ENCODE measurements at places on chromosomes 5 and 9.

DNA sequence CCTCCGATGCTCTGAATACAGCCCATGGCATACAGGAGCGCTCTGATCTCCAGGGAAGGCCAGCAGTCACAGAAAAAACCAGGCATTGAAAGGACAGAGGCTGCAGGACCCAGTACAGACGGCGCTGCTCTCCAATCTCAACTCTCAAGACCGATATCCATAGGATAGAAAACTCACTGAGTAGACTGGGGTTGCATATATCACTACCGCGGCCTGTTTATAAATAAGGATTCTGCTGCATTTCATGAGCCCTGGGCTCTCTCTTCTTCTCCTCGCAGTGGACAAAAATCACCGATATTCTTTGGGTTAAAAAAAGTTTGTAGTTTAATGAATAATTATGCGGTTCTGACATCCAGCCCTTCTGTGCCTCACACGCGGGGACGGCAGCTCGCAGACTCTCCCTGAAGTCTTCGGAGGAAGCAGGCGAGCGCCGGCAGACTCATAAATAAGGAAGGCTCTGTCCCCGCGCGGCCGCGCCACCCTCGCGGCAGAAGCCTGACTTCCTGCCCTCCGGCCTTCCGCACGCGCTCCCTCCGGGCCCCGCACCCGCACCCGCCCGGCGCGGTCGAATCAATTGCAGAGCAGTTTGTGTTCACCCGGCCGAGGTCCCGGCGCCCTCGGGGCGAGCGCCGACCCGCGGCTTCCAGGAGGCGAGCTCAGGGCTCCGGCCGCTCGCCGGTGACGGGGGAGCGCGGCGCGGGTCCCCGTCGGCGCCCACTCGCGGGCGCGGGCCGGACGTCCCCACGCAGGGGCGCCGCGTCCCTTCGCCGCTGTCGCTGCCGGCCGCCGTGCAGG is at the start of gene FAM78A:
TSS of gene FAM78A (minus strand) at position 417 of the 795 bp plus-strand sequence. CDS start at position 86, 331 bp downstream.
- DNase-seq, result no peak

- DNase-seq, result no peak
Observed at GRCh38 chr9:123867034-123867433, 62.9 kb downstream of the DENND1A start.

GRCh38 chr9:127162046-127162863 is 39.8 kb upstream of the ANGPTL2 start:
- DNase-seq, result no peak

DNA sequence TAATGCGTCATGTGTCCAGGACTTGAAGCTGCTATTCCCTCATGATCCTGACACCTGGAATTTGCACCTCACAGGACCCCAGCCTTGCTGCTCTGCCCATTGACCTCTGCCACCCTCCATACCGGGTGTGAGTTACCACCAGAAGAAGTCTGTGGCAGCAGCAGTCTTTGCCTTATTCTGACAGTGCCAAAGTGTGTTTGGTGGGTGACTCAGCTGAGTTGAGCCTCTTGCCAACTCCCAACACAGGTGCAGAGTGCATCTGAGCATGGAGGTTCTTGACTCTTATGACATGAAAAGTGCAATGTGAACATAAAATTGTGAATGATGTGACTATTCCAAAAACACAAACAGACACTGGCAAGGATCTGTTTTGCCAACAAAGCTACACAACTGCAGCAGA is 1166.5 kb upstream of the CDH18 start:
- no peak for DNase-seq

GRCh38 chr9:92158097-92158601 is 42.9 kb upstream of the SPTLC1 start:
- no peak for DNase-seq

DNA sequence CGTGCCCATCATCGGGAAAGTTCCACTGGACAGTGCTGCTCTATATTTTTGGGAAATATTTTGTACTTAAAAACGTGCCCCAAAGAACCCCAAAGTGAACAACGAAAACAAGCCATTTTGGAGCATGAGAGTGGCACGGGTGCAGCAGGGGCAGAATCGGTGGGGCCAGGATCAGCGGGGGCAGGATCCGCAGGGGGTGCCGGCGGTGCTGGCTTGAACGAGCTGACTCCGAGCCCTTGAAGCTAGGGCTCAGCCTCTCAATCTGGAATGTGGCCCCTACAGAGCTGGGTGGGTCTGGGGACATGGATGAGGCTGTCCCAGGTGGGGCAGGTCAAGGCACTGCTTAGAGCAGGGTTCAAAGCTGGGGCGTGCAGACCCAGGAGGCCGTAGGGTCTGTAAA is 104.7 kb upstream of the COL5A1 start:
- no peak for DNase-seq

- no peak for DNase-seq
Observed at GRCh38 chr9:91207729-91208418, 153.8 kb downstream of the AUH start.

DNA sequence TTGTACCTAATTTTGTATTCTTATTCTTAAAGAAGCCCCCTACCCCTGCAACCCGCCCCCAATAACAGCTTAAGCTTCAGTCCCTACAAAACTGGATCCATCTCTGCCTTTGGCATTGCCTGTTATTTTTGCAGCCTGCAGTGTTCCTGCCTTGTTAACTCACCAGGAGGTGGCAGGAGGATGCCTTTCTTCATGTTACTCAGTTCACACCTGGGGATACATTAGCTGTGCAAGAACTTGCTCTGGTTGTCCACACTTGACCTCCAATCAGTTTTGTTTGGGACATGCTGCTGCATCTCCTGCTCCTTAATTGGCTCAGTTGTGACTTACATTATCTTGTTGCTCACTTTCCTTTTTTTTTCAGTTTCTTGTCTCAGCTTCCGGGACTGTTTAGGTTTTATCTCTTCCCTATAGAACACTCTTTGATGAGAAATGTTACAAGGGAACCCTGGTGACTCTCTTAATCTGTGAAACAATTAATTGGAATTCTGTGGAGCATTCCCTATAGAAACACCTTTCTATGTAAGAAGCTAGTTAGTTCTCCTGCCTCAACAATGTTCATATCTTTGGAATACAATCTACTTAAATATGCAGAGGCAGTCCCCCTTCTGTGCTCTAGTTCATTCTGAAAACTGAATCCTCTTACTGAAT is 467.7 kb upstream of the ACO1 start:
- DNase-seq, result no peak

DNA sequence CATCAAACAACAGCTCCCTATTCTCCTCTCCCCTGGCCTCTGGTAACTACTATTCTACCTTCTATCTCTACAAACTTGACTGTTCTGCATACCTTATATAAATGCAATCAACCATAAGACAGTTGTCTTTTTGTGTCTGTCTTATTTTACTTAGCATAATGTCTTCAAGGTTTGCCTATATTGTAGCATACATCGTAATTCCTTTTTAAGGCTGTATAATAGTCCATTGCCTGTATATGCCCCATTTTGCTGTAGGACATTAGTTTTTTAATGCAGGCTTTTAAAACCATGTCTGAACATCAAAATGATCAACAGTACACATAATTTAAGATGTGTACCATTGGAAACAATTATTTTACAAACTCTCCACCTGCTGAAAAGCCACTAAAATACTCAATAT is 12.4 kb downstream of the ANKH start:
- no peak for DNase-seq

GRCh38 chr9:16485575-16486321 is 384.7 kb downstream of the BNC2 start:
- DNase-seq, result no peak

DNA sequence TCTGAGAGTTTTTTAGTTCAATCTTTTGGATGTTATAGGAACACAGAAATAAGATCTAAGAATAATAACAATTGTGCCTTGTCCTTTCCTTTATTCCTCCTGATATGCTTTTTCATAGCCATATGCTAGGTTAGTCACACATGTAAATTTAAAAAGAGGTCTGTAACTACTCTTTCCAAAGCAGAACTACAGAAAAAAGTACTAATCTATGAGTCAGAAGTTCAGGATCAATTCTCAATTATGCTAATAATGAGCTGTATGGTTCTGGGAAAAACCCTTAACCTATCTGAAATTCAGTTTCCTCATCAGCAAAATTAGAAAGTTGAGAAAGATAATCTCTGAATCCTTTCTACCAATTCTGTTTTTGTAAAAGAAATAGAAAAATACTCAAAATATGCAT is 44.4 kb downstream of the ANKRD31 start:
- DNase-seq, result no peak

GRCh38 chr9:122857815-122858214 is 29.4 kb upstream of the PDCL start:
- DNase-seq, result no peak
